Inflammatory macrophage (primary cell): ENCODE measurements at places on chromosomes 4 and X.

- no peak for DNase-seq
Measured at GRCh38 chrX:40544343-40545266, 36.2 kb upstream of the ATP6AP2 start.

GRCh38 chr4:94534401-94535312 lies 82.9 kb downstream of the PDLIM5 start:
- peak; percentile 43 for DNase-seq

DNA sequence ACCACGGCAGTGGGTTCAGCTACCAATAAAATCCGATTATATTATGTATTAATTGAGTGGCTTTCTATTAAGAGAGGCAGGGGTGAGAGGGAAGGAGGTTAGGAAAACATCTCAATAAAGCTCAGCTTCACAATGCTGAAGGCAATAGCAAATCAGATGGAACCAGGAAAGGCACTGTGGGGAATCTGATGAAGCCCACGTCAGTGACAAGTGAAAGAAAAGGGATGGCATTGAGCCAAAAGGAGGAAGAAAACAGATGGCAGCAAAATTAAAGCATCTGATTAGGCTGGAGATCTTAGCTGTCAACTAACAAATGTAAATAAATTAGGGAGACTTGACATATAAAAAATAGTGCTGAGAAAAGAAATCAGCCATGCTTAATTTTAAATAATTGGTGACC lies 180.9 kb downstream of the RASL11B start:
- DNase-seq, result no peak

DNA sequence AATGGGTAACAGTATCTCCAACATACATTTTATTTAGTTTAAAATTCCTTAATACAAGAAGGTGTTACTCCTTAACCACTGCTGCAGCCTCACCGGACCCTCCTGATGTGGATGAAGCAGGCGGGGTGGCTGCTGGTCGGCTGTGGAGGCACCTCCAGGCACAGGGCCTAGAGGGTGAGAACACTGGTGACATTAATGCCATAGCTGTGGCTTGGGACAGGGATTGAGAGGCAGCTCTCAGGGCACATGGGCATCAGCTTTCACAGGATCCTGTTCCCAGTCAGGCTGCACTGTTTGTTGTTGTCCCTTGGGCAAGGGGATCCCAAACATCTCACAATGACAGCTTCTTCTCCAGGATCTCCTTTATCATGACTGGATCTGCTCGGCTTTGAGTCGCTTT lies 90.0 kb downstream of the GATB start:
- DNase-seq, result no peak

- DNase-seq, result no peak
Measured at GRCh38 chrX:101906136-101906796, 25.6 kb downstream of the ZMAT1 start.

DNA sequence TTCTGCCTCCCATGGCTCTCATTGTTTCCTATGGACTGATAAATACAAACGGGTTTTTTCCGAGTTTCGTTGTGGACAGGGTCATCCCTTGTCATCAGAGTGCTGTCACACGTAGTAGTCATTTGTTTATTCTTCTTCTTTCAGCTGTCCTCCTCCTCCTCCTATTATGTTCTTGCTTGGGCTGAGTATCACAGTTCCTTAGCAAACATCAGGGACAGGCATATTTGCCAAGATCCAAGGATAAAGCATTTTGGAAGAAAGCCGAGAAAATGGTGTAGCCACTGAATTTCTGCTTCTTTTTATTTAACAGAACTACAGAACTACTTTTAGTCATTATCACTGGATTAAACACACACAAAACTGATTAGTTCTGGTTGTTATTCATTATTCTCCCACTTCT lies 167.9 kb downstream of the MAML3 start:
- no peak for DNase-seq

GRCh38 chr4:107615809-107616208 lies 104.2 kb downstream of the PAPSS1 start:
- DNase-seq, result no peak

GRCh38 chr4:44235897-44236296 lies 212.7 kb downstream of the KCTD8 start:
- DNase-seq, result no peak

DNA sequence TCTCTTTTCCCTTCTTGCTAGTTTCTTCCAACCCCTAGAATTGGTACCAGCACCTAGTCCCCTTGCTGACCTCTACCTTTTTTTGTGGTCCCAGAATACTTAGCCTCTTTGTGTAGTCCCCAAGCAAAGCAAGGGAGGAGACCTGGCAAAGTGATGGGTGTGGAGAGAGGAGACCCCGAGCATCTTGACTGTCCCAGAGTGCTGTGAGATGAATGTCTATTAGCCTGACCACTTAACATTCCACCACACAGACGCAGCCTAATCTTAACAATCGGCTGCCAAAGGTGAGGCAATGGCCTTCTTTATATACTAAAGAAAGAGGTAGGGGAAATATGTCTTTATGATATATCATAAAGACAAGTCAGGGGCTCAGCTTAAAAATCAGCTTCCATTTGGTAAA lies 55.9 kb downstream of the TRIM2 start:
- no peak for DNase-seq

GRCh38 chr4:82652062-82652461 lies 90.3 kb upstream of the TMEM150C start:
- peak; percentile 88 for DNase-seq
